ENCODE measurements at places on chromosomes 5 and 9. TPM values are rescaled to one million over a fixed set of nuclear protein-coding genes. Genes with fewer than 3 reads are reported as not detected.

The JAKMIP2 gene
- 0.11 TPM for total RNA-seq

The COL15A1 gene
- 49.4 TPM for total RNA-seq

The IL13 gene
- not detected for total RNA-seq

The ARRDC1 gene
- 21.1 TPM for total RNA-seq

The MYMK gene
- total RNA-seq, result not detected

The CARD9 gene
- 0.70 TPM for total RNA-seq

The ZNG1C gene
- total RNA-seq, result 14.0 TPM

The CNTNAP3 gene
- 2.7 TPM for total RNA-seq

The SPATA31C1 gene
- not detected for total RNA-seq

The IL3 gene
- not detected for total RNA-seq

DNA sequence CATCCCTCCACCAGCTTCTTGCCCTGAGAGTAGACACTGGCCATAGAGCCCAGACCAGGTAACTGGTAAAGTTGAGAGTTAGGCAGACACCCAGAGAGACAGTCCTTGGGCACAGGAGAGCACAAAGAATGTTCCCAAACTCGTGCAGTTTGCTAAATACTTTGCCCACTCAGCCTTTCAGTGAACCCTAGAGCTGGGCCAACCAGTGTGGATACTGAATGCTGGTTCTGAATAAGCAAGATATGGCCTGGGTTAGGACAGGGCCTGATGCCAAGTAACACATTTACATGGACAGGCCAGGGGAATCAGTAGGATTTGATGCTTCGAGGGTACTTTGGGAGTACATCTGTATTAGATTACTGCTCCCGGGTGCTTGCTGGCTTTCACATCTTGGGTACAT, 185.4 kb downstream of the SH3GL2 start:
- DNase-seq, result no peak

DNA sequence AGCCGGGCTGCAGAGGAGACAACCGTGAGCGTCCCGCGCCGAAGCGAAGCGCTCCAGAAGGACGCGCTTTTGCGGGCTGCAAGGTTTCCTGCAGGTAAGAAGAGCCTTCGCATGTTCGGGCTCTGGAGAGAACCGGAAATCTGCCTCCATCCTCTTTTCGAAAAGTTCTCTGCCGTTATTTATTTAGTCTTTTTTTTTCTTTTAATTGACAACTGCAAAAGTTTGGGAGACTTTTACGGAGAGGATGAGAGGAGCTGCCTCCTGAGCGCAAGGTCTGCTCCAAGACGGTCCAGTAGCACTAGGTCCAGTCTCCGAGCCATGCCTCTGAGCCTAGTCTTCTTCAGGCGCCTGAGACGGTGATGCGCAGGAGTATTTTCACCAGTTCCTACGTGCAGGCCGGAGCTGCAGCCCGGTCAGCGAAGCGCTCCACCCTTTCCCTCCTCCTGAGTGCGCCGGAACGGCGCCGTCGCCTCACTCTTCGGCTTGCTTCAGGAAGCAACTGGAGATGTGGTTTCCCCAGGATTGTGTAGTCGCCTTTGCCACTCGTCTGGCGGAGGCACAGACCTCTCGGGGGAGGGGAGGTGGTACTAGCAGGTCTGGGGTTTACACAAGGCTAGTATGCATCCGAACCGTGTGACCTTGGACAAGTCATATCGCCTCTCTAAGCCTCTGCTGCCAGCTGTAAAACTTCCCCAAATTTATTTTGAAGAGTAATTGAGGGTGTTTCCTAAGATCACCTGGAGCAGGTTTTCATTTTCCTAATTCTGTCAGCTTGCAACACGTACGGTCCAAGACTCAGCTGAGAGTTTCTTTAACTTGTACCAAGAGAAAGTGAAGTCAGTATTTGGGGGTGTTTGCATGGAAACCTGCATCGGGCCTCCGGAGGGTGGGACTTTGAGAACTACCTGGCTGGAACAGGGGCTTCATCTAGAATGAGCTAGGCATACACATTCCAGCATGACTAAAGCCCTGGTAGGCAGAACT, 4.5 kb downstream of the POU4F3 start:
- DNase-seq, result no peak

GRCh38 chr5:178202541-178202940, 1.8 kb upstream of the HNRNPAB start:
- no peak for DNase-seq

- DNase-seq, result no peak
Measured at GRCh38 chr5:141672841-141673813, 8.9 kb downstream of the ARAP3 start.

- no peak for DNase-seq
Measured at GRCh38 chr5:93274291-93274690, 306.7 kb downstream of the NR2F1-AS1 start.

DNA sequence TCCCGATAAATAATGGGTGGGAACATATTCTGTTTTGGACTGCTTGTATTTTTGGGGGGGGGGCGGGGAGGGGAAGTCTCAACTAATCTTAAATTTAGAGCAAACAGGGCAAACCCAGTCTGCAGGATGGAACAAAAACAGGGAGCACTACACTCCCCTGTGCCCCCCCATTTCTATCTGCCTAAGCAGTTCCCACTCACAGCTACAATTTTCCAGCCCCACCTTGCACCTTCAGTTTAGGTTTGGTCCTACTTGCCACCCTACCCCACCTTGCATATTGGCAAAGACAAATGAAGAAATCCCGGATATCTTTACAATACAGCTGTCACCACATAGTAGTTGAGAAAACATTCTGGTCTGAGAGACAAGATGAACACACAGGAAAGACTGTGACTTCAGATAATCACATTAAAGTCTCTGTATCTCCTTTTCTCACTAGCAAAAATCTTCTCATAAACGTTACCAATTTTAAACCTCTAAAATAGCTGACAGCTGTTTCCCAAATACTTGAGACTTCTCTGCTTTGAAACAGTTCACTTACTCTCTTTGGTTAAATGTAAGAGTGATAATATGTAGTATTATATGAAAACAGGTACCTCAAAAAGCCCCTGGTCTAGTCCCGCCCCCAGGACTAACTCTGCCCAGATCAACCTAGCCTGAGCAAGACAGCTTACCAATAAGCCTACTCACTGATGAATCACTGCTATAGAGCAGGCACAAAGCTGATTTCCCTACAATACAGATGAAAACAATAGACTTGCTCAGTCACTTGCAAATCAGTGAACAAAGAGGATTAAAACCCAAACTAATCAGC, 5.2 kb upstream of the RAPGEF6 start:
- DNase-seq, result no peak

GRCh38 chr5:176731506-176732160, 78.7 kb upstream of the UNC5A start:
- DNase-seq, result no peak

- DNase-seq, result peak; percentile 29
Measured at GRCh38 chr9:83937861-83938455, 16.7 kb upstream of the KIF27 start.

- no peak for DNase-seq
Measured at GRCh38 chr9:109416135-109416706, 81.9 kb downstream of the PTPN3 start.
